ENCODE measurements at places on chromosomes 13 and 19.

- DNase-seq, result no peak
These were observed 20.4 kb downstream of the RBM26 start for GRCh38 chr13:79385694-79386093.

- DNase-seq, result no peak
These were observed 17.9 kb upstream of the C13orf46 start for GRCh38 chr13:113991676-113992179.

GRCh38 chr19:13796301-13797057 lies 1.2 kb downstream of the ZSWIM4 start:
- no peak for DNase-seq

DNA sequence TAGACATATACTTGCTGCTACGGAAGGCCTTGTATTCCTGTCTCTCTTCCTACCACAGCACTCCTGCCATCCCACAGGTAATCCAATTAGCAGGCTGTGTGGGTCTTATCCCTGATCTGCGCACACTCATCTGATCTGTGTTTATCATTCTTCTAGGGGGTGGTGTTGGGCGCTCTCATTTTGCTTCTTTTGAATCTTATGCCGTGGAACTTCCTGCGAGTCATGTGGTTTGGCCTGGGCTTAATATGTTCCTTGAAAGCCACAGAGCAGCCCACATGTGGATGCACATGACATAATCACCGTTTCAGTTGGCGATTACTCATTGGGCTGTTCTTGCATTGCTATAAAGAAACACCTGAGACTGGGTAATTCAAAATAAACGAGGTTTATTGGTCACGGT lies 7.5 kb downstream of the RASA3 start:
- no peak for DNase-seq

GRCh38 chr13:34257966-34258365 lies 440.0 kb downstream of the RFC3 start:
- DNase-seq, result no peak

GRCh38 chr19:52297601-52298364 lies 814 bp downstream of the ZNF480 start:
- no peak for DNase-seq

DNA sequence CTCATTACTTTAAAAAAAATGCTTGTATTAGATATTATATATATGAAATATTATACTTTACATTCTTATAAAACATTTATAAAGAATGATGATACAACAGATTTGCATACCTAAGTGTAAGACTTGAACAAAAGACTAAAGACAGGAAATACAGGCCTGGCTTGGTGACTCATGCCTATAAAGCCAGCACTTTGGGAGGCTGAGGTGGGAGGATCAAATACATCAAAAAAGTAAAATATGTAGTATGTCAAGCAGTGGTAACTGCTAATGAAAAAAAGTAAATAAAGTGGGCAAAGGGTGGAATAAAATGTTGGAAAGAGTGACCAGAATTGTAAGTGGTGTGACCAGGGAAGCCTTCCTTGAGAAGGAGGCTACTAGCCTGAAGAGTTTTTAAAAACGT lies 133.7 kb downstream of the GGACT start:
- no peak for DNase-seq

DNA sequence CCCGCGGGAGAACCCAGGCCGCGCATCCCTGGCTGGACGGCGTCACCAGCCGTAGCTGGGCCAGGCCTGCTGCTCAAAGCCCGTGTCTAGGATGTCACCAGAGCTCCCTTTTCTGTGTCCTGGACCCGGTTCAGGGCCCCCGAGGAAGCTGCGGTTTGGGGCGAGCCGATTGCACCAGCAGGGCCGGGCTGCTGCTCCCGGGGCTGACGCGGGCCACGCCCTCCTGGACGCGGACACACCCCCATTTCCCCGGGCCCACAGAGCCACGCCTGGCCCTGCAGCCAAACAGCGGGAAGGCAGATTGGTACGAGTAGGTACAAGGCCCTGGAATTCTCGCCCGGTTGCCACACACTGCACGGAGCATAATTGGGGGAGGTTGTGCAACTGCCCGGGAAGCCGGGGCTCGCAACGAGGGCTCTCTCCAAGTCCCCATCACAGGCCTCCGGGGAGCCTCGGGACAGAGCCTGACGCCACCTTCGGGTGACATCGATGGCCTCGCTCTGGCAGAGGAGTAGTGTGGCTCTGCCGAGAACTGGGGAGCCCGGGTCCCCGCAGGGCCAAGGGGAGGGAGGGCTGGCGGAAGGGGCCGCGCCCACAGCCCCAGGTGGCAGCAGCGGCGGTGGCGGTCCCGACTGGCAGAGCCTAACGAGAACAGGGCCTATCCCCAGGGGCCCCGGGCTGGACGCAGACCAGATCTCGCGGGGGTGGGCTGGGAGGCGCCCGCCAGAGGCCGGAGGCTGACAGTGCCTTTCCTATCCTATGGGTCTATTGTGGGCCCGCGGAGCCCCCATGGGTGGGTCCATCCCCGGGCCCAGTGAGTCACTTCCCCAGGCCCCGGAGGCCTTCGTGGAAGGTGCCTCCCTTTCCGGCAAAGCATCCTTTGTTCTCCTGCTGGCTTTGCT lies 23.5 kb downstream of the KCTD15 start:
- DNase-seq, result peak; percentile 85

- no peak for DNase-seq
These were observed 8.3 kb downstream of the PRAM1 start for GRCh38 chr19:8494158-8494557.

DNA sequence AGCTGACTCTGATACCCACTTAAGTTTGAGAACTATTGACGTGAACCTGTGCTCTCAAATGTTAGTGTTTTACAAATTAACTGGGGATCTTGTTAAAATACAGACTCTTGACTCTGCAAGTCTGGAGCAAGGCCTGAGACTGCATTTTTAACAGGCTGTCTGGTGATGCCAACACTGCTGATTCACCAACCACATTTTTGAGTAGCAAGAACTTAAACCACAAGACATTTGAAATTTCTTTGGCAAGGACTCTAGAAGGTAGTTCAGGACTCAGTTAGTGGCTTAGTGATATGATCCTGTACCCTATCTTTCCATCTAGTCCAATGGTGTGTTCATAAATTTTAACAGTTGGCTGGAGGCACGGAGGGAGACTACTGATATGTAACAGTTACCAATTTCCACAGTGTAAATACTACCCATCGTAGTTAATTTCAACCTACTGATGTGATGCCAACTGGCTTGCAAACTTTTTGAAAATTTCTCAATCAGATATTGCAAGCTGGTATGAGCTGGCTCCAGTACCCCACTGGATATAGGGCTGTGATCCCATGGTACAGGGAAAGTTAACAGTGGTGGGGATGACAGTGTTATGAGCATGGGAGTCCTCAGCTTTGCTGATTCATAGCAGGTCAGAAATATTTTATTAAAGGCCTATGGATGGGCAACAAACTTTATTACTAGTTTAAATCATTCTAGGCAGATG lies 255.1 kb downstream of the TBC1D4 start:
- no peak for DNase-seq

DNA sequence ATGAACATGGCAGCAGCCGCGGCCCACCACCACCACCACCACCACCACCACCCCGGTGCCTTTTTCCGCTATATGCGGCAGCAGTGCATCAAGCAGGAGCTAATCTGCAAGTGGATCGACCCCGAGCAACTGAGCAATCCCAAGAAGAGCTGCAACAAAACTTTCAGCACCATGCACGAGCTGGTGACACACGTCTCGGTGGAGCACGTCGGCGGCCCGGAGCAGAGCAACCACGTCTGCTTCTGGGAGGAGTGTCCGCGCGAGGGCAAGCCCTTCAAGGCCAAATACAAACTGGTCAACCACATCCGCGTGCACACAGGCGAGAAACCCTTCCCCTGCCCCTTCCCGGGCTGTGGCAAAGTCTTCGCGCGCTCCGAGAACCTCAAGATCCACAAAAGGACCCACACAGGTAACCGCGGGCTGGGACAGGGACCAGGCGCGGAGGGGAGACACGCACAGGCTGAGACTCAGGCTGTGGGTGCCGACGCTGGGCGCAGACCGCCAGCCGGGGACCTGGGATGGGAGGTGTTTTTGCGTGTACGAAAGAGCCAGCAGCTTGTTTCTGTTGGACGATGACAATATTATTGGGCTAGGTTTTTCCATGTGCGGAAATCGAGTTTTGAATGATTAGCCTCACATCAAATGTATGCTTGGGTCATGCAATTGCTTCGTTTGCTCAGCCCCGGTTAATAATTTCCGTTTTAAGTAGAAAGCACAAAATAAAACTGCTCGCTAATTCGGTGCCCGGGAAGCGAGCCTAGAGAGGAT lies 1.3 kb downstream of the ZIC2 start:
- no peak for DNase-seq

- no peak for DNase-seq
These were observed 19.8 kb downstream of the DNM2 start for GRCh38 chr19:10737722-10738121.

GRCh38 chr13:112213467-112214255 lies 146.7 kb downstream of the SOX1 start:
- DNase-seq, result no peak

GRCh38 chr13:70107125-70107497 lies 515 bp upstream of the ATXN8OS start:
- DNase-seq, result no peak

GRCh38 chr13:94701313-94702180 lies 10.8 kb downstream of the SOX21 start:
- no peak for DNase-seq

- DNase-seq, result no peak
These were observed 58.1 kb upstream of the SCEL start for GRCh38 chr13:77477299-77477848.

DNA sequence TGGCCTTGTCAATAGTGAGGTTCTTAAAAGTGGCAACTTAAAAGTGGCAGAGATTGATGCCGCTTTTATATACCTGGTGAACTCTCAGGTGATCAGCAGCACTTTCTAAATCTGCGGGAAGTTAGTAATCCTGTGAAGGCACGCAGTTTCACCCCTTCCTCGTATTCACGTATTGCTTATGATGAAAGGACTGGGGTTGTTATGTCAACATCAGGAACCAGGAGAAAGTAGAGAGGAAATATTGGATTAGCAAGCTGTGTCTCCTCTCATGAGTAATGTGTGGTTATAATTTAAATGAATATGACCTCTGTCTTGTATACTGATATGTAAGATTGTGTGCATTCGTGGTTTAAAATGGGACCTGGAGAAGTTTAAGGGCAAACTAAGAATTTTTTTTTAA lies 544.6 kb downstream of the SLITRK6 start:
- DNase-seq, result no peak

DNA sequence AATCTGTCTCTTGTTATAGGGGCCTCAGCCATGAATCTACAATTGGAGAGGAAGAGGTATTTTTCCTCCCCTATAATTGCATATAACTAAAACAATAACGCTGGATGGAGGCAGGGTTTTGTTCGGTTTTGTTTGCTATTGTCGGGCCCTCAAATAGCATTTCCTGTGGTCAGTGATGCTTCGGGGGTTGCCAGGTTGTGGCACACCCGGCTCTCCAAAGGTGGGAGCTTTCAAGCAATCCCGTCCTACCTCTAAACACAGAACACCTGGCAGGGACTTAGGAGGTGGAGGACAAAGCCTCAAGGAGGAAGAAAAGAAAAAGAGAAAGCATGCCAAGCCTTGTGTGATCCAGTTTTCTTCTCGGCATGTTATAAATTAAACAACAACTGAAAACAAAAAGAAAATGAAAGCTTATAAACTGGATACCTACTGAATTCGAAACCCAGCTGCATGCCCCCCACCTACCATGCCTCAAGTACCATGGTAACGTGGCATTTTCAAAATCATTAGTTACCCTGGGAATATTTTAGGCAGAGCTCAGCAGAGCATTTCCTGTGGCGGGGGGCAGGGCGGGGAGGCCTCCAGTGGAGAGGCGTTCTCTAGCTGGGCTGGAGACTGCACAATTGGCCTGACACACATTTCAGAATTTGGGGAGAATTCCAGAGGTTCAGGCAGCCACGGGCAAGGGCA lies 213.8 kb downstream of the DCLK1 start:
- DNase-seq, result no peak

GRCh38 chr13:98032168-98032567 lies 78.7 kb downstream of the IPO5 start:
- no peak for DNase-seq

GRCh38 chr19:2613507-2614295 lies 88.8 kb downstream of the GNG7 start:
- peak; percentile 69 for DNase-seq

DNA sequence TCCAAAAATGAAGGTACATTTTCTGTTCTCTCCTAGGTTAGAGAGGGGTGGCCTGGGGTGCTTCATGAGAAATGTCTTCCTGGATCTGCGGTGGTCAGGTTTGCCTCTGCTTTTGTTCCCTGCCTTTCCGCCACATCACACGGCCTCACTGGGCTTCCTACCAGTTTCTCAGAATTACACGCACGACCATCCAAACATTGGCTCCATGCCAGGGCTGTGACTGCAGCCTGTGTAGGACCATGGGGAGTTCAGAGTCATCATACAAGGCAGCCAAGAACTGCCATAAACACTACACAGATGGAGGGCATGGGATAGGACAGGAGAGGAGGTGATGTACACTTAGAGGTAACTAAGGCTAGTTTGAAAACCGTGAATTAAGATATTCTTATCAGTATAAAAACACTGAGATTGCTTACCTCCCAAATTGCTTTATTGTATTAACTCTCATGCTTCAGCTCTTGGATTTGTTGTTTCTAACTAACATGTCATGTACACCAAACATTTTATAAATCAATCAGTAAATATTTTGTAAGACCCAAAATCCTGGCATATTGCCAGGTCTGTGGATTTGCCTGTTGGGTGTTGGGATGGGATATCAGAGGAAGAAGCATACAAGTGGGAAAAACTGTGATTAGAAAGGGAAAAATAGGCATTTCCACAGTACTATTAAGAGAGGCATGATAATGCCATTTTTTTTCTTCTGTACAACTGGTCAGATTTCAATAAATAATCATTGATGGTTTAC lies 45.2 kb downstream of the CDADC1 start:
- no peak for DNase-seq

DNA sequence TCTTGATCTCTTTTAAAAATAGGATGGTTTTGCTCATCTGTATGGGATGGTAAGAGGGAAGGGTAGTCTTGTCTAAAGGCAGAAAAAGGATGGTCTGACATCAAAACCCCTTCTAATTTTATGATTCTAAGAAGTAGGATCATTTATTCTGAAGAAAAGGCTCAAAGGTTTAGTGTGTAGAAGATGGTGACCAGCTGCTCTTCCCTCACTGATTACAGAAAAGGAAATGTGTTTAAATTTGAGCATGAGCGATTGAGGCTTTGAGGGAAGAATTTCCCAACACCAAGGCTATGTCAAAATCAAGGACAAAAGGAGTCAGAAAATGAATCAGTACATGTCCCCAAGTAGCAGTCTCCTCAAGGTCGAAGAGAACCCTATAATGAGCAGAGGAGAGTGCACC lies 909.8 kb downstream of the EFNB2 start:
- DNase-seq, result no peak

DNA sequence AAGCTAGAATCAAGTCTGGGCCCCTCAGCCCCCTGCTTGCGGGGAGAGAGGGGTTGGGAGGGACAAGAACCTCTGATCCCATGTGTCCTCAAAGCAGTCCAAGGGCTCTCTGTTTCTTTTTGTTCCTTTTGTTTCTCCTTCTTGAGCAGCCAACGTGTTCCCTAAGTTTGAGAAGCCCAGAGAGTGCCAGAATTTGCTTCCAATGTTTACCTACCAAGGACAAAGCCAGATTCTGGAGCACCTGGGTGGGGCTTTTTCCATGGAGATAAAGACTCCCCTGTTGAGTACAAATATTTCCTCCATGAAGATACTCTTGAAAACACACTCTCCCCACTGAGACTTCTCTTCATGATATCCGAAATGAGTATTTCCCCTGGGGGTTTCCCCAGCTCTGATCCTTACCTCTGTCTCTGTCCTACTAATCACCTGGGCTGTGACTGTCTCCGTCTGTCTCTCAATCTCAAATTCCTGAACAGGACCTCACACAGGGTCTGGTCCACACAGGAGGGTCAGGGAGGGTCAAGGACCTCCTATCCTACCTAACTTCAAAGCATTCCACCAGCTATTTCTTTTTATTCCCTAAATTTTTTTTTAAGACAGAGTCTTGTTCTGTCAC lies 27.4 kb downstream of the CD177 start:
- no peak for DNase-seq

Data from HuH-7 (cell line).